ENCODE measurements at places on chromosomes 11 and 22.

- no peak for DNase-seq
These were observed 1.8 kb downstream of the SIK3 start for GRCh38 chr11:117096201-117096991.

- no peak for DNase-seq
These were observed 20.6 kb upstream of the PDE3B start for GRCh38 chr11:14623036-14623435.

DNA sequence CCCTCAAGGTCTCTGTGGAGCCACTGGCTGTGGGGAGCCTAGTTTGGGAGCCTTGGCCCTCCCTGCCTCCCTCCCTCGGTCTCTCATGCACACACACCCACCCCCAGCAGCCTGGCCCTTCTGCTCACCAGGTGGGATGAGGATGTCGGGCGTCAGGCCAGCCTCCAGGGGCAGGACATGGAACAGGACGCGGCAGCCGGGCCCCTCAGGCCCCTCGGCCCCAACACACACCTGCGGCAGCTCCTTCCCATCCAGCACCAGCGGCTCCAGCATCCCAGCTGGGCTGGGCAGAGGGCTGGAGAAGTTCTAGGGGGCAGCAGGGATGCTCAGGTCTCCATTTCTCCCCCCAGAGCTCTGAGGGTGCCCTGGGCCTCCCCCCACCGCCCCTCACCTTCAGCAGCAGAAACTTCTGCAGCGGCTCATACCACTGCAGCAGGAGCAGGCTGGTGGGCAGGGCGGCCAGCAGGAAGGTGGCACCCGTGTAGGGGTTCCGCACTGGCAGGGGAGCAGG, 11.2 kb downstream of the MAP4K2 start:
- no peak for DNase-seq

DNA sequence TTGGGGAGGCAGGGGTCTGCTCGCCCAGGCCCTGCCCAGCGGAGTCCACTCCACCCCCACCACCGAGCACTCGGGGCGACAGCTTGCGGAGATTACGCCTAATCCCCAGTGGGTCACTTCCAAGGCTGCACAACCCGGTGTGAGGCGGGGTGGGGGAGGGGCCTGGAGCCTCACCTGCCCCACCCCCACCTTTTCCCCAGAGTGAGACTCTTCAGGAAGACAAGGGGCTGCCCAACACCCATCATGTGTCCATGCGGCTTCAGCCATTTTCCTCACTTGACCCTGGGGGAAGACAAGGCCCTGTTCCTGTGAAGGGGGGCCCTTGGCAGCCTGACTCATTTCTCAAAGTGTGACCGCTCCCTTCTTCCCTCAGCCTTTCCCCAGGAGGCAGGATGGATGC, 12.5 kb downstream of the SYNGR1 start:
- DNase-seq = no peak

DNA sequence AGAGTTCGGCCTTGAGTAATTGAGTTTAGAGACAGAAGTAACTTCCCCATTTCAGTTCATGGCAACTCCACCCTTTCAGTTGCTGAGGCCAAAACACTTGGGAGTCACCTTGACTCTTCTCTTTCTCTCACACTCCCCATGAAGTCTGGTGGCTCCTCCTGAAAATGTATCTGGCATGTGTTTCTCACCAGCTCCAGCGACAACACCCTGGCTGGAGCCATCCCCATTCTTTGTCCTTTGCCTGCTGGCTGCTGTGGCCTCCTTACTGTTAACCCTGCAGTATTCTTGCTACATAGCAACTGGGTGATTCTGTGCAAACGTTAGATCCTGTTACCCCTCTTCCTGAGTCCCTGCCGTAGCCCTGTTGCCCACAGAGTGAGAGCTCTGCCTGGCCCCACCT, 23.8 kb downstream of the SLC6A5 start:
- DNase-seq = no peak

GRCh38 chr11:85534806-85535205, 92.3 kb downstream of the DLG2 start:
- no peak for DNase-seq

- no peak for DNase-seq
These were observed 43.6 kb upstream of the SLC6A5 start for GRCh38 chr11:20555783-20556182.

- DNase-seq = no peak
These were observed 74.8 kb downstream of the ETS1 start for GRCh38 chr11:128512474-128512996.

- DNase-seq = no peak
These were observed 16.9 kb upstream of the C22orf42 start for GRCh38 chr22:32175683-32176644.

DNA sequence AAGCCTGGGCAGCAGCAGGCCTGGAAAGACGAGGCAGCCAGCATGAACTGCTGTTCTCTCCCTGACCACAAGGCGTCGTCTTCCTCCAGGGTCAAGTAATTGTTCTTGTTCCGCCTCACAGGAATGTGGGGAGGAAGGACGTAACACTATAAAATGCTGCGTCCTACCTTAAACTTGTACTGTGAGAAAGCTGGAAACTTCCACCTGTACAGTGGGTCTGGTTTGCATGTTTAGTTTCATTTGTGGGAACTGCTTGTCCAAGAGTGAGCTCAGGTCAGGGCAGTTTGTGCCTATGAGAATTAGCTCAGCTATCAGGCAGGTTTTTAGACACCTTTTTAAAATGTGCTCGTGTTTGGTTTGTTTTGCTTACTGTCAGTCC, 55.2 kb downstream of the PANX1 start:
- peak; percentile 1 for DNase-seq

DNA sequence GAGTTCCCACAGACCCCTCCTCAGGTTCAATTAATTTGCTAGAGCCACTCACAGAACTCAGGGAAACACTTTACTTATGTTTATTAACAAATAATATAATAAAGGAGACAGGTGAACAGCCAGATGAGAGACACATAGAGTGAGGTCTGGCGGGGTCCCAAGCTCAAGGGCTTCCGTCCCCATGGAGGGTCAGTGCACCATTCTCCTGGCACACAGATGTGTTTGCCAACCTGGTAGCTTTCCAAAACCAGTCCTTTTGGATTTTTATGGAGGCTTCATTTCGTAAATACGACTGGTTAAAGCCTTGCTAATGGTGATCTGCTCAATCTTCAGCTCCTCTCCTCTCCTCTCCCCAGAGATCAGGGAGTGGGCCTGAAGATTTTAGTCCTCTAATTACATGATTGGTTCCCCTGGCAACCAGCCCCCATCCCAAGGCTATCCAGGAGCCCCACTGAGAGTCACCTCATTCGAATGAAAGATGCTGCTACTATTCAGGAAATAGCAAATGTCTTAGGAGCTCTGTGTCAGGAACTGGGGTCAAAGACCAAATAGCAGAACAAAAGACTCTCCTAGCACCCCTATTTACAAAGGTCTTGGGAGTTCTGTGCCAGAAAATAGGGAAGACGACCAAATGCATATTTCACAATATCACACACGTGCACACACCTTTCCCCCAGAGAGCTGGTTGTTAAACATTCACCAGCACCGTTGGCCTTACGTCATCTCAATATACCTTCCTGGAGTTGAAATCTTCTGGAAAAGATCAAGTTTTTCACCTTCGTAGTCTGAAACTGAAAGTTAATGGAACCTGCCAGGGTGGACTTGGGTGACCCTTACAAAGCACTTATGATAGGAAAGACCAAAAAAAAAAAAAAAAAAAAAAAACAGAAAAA, 23.8 kb upstream of the CAPRIN1 start:
- DNase-seq = no peak

- DNase-seq = no peak
These were observed 359.5 kb downstream of the TMEM135 start for GRCh38 chr11:87397011-87397865.

GRCh38 chr11:96314326-96315020, 28.5 kb downstream of the MAML2 start:
- DNase-seq = no peak

GRCh38 chr11:109586789-109587188, 164.8 kb downstream of the C11orf87 start:
- no peak for DNase-seq

- no peak for DNase-seq
These were observed 308.8 kb downstream of the LUZP2 start for GRCh38 chr11:24805671-24806070.

- no peak for DNase-seq
These were observed 18.8 kb downstream of the SNX19 start for GRCh38 chr11:130897262-130898182.

DNA sequence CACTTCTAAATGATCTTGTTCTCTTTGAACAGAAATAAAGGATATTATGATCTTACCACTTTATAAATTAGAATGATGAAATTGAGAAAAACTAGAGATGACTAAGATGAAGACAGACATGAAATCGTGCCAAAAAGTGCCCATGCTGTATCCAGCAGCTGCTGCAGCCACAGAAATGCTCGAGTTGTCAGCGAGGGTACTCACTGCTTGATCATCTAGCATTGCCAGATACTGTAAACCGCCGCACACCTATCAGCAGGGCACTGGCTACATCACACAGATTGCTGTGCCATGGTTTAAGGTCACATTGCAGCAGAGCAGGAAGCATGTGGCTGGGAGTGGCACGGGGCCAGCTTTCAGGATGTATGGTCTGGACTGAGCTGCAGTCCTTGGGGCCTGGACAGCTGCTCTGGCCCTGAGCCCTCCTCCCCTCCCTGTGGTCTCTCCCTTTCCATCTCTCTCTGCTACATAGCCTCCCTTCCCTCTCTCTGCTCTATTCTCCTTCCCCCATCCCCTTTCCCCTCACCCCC, 51.0 kb upstream of the SEPTIN5 start:
- DNase-seq = no peak

DNA sequence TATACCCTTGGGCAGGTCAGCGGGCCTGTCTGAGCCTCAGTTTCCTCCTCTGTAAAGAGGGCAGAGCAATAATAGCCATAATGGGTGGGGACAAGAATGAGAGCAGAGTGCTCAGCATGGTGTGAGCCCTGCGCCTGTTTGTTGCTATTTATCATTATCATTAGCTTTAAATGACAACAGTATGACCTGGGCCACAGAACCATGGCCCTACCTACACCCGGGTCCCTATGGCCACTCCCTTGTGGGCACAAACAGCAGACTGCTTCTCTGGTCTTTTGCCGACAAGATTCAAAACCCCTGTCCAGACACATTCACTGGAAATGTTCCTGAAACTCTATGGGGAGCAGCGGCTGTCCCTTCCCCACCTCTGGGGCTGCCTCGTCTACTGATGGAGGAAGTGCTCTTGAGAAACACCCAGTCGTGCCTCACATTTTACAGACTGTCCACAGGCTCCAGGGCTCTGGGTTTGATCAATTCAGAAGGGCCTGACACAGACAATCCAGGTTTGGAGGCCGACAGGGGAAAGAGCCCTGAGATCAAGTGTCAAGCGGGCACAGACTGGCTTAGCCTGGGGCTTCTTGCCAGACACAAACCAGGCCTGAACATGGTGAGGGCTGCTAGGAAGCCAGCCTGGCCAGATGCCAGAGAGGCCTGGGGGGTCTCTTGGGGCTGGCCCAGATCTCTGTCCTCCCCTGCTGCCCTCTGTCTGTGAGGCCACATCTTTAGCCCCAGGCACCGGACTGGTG, 112.5 kb upstream of the CD82 start:
- no peak for DNase-seq

DNA sequence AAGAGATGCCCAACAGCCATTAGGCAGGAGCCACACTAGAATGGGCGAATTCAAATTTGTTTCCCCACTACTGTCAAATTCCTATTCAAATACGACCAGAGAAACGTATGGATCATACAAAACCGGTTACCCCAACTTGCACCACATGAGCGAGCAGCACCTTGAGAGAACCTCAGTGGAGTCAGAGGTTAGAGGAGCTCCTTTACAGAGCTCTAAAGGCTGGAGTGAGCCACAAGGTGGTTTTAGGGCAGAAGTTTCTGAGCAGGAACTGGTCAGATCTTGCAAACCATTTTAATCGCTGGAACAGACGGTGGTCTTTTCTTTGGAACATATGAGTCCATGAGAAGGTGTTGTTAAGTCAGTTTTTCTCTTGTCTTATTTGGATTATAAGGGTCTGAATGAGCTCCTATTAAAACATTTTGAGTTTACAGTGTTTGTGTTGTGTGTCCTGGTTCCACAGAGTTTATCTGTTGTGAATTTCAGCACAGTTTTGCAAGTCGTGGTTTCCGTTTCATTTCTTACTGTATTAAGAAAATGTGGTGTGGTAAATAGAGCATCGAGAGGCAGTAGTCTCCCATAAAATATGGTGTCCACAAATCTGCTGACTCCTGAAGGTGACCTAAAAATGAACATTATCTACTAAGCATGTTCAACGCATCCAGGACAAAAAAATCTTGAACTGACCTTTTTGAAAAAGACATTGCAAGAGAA, 471.7 kb downstream of the NTM start:
- no peak for DNase-seq

DNA sequence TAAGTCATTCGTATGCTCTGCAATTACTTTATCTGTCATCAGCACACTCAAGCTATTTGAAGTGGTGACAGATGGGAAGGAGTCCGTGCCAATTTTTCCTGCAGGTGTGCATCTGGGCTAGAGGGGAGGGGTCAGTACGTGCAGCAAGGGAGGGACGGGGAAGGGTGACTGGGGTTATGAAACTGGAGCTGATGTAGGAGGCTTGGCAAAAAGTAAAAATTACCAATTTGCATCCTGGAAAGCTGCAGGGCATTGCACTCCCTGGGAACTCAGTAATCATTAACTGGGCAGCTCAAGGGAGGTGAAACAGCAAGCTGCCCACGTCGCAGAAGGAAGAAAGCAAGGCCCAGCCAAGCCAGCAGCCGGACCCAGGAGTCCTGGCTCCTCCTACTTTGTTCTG, 87.1 kb upstream of the TMEM45B start:
- DNase-seq = no peak

DNA sequence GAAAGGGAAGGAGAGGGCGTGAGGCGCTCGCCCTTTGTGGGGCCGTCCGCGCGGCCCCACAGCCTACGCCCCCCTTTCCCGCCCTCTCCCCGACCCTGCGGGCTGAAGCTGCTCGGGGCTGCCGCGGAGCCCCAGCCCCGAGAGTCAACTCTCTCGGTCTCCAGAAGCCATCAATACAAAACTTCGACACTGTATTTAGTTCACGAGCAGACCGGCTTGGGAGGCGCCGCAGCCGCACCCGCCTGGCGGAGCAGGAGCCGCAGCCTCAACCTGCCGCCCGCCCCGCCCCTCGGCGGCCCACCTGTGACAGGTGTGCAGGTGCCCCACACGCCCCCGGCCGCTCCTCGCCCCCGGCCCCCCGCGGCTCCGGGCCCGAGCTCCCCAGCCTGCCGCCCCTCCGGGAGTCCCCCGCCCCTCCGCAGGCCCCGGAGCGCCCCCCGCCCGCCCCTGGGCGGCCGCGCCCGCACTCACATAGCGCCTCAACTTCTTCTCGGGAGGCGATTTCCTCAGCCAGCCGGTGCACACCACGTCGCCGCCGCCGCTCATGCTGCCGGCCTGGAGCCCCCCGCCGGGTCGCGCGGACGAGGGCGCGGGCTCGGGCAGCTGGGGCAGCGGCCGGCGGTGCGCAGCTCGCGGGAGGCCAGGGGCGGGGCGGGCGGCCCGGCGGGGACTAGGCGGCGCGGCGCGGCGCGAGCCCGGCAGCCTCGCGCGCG, at the start of gene GAB2:
Gene GAB2 (minus strand): TSS at position 646 of the 713 bp plus-strand sequence. CDS start 100 bp downstream, at position 546.
- no peak for DNase-seq

- DNase-seq = no peak
These were observed 936.2 kb upstream of the CHORDC1 start for GRCh38 chr11:91158891-91159537.

Data from NCI-H1436 treated with DMSO at 0.1 percent for 48 hours (cell line).